Myometrial cell (primary cell): ENCODE measurements at places on chromosomes 4 and X. TPM values are rescaled to one million over a fixed set of nuclear protein-coding genes. Genes with fewer than 3 reads are reported as not detected.

The INTS6L gene
- 1.4 and 1.6 TPM in 2 replicates for total RNA-seq

The CDKN2AIP gene
- total RNA-seq, result 9.8 and 13.5 TPM in 2 replicates

The CPZ gene
- 2.9 and 3.5 TPM in 2 replicates for total RNA-seq

The OTUD6A gene
- not detected in 2 replicates for total RNA-seq

The ANKRD50 gene
- total RNA-seq, result 8.4 and 12.2 TPM in 2 replicates
